ENCODE measurements at places on chromosomes 5 and 9.
A peak's percentile ranks its signal among the peaks of the same experiment; 100 is the strongest.

DNA sequence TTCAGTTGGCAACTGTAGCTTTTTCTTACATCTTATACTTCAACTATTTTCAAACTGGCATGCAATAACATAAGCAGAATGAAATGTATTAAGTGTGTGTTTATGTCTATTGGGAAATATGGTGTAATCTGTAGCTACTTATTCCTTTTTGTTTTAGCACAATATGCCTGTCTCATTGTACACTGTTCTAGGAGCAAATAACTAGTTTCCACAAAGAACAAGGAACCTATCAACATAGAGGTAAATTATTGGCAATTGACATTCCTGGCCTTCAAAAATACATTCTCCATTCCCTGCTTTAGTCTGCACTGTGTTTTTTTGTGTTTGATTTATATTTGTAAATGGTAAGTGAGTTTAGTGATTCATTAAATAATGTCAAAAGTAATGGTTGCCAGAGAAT, 75.7 kb downstream of the FBXL7 start:
- DNase-seq, result no peak

- peak; percentile 56 for DNase-seq
These were observed 524 bp downstream of the PRR7 start for GRCh38 chr5:177447066-177447610.

GRCh38 chr9:117662651-117663050, 41.6 kb upstream of the TLR4 start:
- no peak for DNase-seq

DNA sequence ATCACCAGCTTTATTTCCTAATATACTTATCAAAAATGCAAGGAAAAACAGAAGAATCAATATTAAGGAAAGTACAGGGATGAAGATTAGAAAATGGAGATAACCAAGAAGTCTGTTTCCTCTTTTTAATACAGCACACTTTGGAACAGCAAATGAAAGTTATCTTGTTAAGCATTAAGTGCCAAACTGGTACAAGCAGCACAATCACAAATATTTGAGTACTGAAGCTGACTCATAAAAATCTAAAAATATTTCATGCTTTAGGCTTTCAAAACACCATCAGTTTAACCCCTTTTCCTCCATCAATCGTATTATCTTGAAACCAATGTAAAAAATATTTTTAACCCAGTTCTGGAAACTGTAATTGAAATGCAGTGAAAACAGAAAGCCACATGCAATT, 2.7 kb downstream of the FBXW11 start:
- no peak for DNase-seq

- DNase-seq, result no peak
These were observed 9.9 kb upstream of the PTGS1 start for GRCh38 chr9:122360891-122361290.

DNA sequence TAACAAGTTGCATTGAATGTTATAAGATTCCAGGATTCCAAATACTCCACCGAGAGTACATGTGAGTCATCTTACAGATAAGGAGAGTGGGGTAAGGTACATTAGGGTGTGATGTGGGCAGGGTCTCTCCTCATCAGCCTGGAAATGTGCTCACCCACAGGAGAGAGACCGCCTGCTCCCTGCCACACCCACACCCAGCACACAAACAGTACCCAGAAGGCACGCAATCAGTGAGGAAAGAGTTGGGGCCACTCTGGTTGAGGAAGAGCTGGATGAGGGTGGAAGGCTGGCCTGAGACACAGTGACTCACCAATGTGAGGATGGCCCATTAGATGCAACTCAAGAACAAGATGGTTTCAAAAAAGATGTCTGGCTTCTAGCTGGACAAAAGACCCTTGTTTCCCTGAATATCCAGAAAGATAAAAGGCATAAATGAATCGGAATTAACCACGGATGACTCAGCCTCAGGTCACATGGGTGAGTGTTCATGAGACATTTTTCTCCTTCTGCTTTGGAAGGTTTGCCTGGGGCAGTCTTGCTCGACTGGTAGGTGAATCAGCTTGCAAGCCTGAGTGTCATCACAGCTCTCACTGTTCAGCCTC, 51.1 kb upstream of the LHFPL2 start:
- no peak for DNase-seq

All from activated T-cell treated with anti-CD3 and anti-CD28 coated beads for 24 hours (primary cell).